ENCODE measurements at places on chromosomes 12 and 14.
A peak's percentile ranks its signal among the peaks of the same experiment; 100 is the strongest.

GRCh38 chr12:58248599-58248998 lies 307.2 kb downstream of the ATP23 start:
- DNase-seq = no peak

DNA sequence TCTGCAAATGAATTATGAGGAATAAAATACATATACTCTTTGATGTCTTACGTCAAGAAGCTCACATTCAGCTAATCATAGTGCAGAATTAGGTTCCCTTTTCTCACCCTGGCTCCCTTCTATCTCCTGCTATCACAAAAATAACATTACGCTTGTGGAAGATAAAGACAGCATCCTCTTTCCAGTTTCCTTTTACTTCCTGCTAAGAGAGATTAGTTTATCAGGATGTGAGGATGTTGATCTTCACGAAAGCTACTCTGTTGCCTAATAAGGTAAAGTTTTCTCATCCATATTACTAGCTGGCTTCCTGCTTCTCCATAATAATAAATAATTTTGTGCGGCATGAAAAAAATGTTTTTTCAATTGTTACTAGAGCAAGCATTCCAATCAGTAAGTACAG lies 217.7 kb upstream of the DCN start:
- DNase-seq = no peak

- peak; percentile 77 for DNase-seq
Observed at GRCh38 chr12:56631790-56632700, 1.9 kb upstream of the BAZ2A start.

DNA sequence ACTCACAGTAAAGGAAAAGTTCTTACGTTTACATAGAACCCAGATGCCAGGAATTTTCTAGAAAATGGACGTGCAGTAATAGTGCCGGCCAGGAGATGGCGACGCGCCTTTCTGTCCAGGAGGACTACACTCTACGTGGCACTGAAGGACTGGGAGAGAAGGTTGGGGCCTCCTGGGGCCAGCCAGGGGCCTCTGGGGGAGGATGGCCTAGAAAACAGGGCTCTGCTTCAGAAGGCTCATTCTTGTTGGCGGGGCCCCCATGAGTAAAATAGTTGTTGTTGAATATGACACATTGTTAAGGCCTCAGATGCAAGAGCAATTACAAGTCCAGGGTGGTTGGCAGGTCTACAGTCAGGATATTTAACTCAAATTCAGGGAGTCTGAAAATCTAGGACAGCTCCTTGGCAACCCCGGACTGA lies 120.1 kb upstream of the MAX start:
- DNase-seq = peak; percentile 81

DNA sequence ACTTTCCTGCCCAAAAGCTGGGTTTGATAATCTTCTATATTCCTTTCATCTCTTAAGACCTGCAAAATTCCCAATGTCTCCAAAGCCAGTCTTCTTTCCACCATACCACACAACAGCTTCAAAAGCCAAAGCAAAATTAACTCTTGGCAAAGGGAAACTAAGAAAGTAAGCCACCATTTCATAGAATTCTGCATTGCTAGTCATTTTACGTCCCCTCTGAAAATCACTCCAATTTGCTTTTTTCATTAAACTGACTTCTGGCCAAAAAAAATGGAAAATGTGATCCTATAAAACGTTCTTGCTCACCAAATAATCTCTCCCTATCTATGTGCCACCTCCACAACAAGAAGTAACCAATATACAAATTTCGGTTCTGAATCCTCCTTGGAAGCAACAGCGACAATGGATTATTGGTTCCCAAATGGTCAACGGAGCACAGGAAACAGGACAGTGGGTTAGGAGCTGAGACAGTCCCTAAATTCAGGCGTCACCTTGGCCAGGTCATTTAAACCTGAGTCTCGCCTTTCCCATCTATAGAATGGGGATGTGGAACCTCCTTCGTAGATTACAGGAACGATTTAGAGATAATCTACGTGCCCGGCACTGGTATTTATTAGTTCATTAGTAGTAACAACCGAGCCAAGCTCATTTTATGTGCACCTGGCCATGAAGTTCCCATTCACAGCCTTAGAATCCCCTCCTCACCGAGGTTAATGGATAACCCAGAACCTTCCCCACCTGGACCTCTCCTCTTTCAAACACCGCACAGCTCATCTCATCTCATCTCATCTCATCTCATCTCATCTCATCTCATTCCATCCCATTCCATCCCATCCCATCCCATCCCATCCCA lies 1.2 kb downstream of the NT5DC3 start:
- no peak for DNase-seq

GRCh38 chr12:92915365-92915764 lies 13.7 kb downstream of the EEA1 start:
- no peak for DNase-seq

GRCh38 chr14:102554821-102555819 lies 37.3 kb upstream of the RCOR1 start:
- DNase-seq = peak; percentile 13

DNA sequence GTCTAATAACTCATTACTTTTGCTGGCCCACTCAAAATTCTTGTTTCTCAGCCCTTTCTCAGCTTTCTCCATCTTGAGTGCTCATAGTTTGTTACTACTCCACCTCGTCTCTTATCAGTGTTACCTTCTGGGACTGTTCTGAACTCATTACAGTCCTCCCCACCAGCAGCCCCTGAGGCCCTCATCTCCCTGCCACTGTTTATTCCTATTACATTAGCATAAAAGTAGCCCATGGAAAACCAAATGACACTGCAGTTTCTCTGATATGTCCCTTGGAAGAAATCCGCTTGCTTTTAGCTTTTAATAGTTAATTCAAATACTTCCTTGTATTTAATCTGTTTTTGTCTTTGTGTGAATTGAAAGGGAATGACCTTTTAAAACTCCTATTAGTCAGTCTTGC lies 7.6 kb downstream of the AKAP6 start:
- DNase-seq = no peak

DNA sequence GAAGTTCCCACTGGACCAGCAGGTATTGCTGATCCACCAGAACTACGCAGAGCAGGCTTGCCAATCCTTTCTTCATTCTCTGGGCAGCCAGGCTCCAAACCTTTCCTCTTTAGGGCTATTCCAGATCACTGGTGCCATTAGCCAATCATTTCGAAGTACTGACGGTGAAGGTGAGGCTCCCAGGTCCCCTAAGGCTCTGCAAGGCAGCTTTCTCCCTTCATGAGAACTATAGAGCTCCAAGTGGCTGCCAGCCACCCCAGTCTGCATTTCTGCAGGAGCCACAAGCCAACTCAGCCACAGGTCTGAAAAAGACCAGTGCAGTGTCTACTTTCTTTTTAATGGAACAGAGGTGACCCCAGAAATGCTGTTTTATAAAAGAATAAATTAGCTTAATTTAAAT lies 48.7 kb downstream of the RAB35 start:
- no peak for DNase-seq

DNA sequence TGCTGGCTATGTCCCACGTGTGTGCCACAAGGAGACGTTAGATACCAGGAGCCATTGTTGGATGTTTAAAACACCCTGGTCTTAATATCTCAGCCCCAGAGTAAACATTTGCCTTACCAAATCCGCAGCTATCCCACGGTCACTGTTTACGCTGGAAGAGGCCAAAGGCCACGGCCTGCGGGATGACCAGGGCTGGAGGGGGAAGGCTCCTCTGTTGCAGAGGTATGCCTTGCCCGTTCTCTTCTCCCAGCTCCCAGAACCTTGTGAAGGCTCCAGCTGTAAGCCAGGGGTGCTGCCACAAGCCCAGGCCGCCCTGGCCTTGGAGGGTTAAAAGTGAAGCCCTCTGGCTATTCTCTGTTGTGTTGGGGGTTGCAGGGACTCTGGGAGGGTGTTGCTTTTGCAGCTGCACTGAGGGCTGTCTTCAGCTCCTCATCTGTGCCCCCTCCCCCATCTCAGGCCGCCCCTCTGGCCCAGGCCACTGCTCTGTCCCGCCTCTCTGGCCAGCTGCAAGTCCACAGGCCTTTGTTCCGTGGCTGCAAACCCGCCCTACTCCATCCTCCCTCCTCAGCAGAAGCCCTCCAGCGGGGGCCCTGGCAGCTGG lies 2.5 kb downstream of the PLEKHG3 start:
- peak; percentile 95 for DNase-seq

DNA sequence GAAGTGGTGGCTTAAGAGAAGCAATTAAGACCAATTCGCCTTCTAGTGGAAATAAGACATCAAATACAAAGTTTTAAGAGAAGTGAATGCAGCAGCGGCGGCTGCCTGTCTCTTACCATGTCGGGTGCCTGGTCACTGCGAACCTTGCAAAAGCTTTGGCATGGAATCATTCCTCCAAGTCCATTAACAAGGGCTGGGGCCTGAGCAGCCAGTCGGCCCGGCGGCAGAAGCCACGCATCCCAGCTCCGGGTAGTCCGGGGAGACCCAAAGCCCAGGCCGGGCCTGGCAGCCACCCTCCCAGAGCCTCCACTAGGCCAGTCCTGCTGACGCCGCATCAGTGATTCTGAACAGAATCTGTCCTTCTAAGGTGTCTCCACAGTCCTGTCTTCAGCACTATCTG lies 321.0 kb downstream of the TMEM121 start:
- no peak for DNase-seq

- DNase-seq = peak; percentile 97
Observed at GRCh38 chr12:108731105-108731865, at the start of gene CORO1C. TSS of gene CORO1C (minus strand) at chr12:108731518. CDS start at chr12:108701318, 30,200 bp downstream.

- no peak for DNase-seq
Observed at GRCh38 chr12:64157110-64157509, 65.0 kb downstream of the KICS2 start.

- DNase-seq = no peak
Observed at GRCh38 chr14:74988993-74989392, 13.7 kb upstream of the EIF2B2 start.

DNA sequence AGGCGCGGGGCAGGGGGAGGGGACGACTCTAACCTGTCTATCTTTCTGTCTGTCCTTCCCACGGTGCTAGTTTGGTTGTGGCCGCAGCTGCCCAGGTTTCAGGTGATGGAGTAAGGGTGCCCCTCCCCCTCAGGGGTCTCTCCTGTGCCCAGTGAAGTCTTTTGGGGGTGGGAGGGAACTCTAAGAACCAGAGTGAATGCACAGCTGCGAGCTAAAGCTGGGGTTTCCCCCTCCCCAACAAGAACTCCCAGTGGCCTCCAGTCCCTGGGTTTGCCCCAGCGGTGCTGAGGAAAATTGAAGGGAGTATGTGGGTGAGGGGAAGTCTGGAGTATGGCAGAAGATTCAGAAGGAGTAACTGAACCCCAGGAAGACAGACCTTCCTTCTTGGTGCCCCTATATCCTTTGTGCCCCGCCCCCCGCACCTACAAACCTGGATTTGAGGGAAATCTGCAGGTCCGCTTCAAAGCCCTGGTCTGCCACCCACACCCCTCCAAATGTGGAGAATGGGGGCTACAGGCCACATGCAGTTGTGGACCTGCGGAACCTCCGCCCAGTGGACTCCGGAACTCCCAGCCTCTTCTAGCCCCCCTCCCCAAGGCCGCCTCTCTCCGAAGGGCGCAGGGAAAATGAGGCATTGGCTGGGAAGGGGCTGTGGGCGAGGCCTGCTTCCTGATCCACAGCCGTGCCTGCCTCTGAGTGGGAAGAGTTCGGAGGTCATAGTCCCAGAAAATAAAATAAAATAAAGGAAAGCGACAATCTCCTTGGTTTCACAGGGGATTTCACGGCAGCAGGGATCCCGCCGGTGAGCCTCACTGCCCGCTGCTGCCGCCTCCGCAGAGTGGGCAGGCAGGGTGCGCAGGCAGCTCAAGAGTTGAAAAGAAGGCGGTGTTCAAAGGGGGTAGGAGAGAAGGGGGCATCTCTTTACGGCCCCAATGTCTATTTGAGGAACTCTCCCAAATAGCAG lies 3.4 kb upstream of the HOXC9 start:
- no peak for DNase-seq

- DNase-seq = peak; percentile 48
Observed at GRCh38 chr12:108833757-108834472, 23.5 kb downstream of the SSH1 start.

- DNase-seq = no peak
Observed at GRCh38 chr14:61677479-61677878, 17.8 kb upstream of the HIF1A start.

Measured in Ammon's horn (tissue), 1 donor.